ENCODE measurements at places on chromosomes 12 and 14.

DNA sequence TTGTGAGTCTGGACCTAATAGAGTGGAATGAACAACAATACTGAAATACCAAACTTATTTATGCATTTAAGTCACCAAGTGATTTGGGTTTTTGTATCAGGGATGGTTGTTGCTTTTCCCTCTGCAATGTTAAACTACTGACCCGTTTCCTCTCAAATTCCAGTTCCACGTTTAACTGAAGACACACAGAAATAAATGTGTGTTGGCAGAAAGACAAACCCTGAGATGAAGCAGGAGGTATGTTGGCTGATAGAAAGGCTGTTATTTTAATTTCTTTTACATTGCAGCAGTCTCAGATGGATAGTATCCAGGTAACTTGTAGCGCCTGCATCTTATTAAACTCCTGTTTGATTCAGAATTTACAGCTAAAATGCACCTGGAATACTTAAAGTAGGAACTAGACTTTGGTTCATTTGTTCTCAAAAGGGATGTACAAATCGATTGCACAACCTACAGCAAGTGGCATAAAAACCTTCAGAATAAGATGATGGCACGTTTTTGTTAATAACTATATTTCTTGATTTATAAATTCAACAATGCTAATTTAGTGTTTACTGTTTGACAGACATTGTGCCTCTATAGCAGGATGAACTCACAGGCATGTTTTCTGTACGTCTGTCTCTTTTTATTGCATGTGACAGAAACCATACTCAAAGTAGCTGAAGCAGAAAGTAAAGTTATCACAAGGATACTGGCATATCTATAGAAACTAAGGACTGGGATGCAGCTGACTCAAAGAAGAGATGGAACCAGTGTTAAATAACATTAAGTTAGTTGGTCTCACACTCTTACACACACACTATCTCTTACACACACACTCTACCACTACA lies 405.7 kb downstream of the ZFP36L1 start:
- DNase-seq = no peak

DNA sequence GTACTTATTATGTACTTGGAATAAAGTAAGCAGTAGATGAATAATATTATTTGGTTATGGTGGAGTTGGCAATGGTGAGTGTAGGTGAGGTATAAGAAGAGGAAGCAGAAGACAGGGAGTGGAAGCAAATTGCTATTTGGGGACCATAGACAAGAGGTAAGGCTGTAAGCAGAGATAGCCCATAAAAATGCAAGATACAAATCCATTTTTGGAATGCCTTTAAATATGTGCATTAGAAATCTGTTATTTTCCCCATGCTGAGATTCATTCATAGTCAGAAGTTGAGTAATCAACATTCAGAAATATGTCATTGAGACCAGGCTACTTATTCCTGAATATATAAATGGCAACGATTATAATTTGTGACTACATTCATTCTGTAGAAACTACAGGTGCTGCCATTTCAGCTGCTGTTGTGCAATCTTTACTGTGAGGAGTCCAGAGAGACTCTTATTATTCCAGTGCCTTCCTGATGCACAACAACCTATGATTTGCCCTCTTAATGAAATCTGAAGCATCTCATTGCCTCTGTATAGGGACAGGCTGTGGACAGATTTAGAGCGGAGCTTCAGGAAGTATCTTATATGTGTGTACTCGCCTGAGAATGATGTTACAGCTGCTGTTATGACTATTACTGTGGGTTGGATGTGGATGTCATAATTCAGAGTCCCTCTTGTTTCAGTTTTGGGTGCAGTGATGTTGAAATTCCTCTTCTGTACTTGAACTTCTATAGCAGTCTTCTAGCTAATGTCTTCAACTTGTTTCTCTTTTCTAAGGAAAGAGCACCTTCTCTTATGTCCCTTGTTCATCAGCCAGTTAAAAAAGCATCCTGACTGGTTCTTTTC lies 173.8 kb downstream of the NAV3 start:
- DNase-seq = no peak

DNA sequence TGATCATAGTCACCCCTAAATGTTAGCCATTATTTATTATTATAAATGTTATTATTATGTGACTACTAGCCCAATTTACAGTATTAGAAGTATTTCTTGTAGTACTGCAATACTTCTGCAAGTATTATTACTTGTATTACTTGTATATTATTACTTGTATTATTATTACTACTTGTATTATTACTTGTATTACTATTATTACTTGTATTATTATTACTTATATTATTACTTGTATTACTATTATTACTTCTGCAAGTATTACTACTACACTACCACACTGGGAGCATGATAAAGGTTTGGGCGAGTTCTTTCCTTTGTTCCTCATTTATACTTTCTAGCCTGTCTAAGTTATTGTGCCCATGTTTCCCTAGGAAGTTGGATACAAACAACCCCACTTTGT lies 67.9 kb downstream of the NOS1 start:
- DNase-seq = no peak

GRCh38 chr14:61620130-61620946 lies 75.0 kb upstream of the HIF1A start:
- DNase-seq = no peak

DNA sequence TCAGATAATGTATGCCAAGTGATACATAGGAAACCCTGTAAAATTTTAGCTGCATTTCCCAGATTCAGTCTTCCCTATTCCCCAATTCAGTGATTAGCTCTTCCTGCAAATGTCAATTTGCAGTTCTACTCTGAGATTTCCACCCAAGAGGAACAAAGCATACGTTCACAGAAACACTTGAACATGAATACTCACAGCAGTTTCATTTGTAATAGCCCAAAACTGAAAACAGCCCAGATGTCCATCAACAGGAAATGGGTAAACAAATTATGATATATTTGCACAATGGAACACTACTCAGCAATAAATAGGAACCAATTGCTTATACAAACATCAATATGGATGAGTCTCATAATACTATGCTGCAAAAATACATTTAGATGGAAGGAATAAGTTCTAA lies 194.2 kb downstream of the GXYLT1 start:
- DNase-seq = no peak

GRCh38 chr14:76098047-76098446 lies 53.7 kb upstream of the GPATCH2L start:
- no peak for DNase-seq

- no peak for DNase-seq
These were observed 143.5 kb downstream of the SCARB1 start for GRCh38 chr12:124720004-124720680.

GRCh38 chr12:119661882-119662281 lies 6.1 kb upstream of the PRKAB1 start:
- no peak for DNase-seq

- DNase-seq = no peak
These were observed 12.5 kb upstream of the AJUBA start for GRCh38 chr14:22994762-22995275.

DNA sequence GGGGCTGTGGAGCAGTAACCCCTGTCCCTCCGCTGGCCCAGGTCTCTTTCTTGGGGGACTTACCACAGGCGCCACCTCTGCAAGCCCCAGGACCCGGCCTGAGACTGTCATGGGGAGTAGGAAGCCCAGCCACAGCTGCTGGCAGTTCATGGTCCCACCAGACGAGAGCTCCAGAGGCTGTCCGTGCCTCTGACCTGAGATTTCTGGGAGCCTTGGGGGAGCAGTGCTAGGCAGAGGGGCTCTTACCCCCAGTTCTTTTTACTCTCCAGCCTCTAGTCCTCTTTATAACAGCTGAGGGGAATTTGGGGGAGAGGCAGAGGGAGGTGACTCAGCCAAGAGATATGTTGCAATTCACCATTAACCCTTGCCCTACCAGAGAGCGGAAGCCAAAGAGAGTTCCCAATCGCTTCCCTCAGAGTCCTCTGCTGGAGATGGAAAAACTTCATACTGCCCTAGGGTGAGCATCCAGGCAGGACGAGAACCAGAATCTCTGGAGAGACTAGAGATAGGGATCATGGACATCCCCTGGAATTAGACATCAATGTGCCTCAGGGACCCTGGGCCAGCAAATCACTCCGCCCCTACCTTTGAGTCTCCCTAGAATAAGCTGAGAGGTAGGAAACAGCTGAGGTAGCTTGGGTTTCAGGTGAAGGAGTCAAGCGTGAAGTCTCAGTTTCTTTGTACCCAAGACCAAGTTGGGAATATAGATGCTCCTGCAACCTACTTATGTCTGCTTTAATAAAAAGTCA lies at the start of gene MMP19:
Gene MMP19, minus strand, starts transcription at position 256 of the 749 bp plus-strand sequence. Its CDS starts 106 bp downstream, at position 150.
- DNase-seq = no peak

DNA sequence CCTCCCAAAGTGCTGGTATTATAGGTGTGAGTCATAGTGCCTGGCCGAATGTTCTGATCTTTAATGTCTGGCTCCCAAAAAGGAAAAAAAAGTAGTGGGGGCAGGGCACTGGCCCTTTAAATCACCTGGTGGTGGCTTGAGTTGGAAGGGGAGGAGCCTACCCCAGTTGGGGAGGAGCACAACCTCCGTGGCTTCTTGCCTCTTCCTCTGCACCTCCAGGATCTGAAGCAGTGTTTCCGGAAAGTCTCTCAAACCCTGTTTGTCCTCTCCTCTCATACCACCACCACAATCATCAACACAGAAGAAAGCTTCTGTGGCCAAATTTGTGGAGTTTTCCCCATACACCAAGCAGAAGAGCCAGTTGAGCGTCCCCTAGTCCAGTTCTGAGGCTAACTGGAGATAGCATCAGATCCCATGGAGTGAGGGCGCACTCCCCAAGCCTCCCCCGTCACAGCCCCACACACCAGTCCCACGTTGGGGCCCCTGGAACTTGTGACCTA lies 24.3 kb upstream of the RCOR1 start:
- DNase-seq = no peak

GRCh38 chr14:67736771-67737170 lies 35.1 kb downstream of the RDH12 start:
- DNase-seq = no peak

- DNase-seq = no peak
These were observed 243.2 kb downstream of the EGLN3 start for GRCh38 chr14:33707716-33708115.

DNA sequence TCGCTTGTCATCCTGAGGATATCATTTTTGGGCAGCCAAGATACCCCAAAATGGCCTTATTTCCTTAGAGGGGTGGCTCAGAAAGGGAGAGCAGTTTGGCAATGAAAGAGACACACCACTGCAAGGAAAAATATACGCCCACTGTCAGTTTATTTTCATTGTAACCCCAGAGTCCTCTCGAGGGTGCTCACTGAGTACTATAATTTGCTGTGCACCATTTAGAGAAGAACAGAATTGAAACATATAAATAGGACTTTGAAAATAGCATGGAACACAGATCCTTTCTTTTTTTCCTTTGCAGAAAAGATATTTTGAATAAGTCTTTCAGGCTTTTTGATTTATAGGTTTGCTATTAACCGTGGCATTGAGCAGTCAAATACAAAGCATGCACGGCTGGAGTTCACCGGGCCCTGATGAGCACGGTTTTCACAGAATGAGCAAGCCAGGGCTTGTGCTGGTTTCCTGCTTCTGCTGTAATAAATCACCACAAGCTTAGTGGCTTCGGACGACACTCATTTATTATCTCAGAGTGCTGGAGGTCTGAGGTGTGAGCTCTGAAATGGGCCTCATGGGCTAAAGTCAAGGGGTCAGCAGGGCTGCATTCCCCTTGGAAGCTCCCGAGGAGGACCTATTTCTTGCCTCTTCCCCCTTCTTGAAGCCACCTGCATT lies 152.3 kb downstream of the ZNF664 start:
- DNase-seq = no peak

DNA sequence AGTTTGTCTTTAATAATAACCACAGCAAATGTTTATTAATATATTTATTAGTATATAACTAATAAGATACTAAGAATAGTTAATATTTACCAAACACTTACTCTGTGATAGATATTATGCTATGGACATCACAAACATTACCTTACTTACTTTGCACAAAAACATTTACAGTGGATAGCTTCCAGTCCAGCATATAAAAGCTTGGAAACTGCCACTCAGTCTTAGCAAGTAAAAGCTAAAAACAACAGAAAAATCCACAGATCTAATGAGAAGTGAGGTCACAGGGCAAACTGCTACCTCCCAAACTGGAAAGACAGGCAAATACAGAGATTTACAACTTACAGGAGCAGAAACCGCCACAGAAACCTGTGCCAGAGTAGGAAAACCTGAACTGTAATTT lies 99.8 kb downstream of the METTL25 start:
- no peak for DNase-seq

GRCh38 chr14:97120204-97120603 lies 323.0 kb downstream of the VRK1 start:
- no peak for DNase-seq

- DNase-seq = no peak
These were observed 1.1 kb downstream of the MIS18BP1 start for GRCh38 chr14:45251912-45252311.

DNA sequence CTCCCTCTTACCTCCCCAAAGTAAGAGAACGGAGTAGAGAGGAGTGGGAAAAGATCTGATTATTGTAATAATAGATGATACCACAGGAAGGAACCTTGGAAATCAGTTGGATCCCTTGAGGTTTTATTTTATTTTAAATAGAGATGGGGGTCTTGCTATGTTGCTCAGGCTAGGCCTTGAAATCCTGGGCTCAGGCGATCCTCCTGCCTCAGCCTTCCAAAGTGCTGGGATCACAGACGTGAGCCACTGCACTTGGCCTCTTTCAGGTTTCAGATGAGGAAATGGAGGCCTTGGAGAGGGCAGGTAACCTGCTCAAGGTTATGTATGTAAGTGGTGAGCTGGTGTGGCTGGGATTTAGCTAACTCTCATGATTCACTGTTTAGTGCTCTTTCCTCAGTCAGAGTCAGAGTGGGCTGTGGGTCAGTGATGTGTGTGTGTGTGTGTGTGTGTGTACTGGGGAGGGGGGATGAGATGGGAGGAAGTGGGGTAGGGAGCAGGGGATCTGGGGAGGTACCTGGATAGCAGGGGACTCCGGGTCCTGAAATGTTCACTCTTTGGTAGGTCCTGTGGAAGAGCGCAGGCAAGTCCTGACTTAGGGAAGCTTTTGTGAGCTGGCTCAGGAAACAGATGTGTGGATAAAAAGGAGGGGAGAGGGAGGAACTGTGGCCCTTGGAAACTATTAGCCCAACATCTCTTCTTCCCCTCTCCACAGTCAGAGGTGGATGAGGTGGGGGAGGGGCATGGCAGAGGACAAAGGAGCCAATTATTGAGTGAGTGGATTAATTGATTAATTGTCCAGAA lies 4.7 kb upstream of the CISTR start:
- DNase-seq = no peak

GRCh38 chr14:102050625-102051024 lies 36.2 kb downstream of the HSP90AA1 start:
- DNase-seq = no peak

GRCh38 chr14:59407246-59408010 lies 57.8 kb downstream of the GPR135 start:
- DNase-seq = no peak

- DNase-seq = no peak
These were observed 96.3 kb downstream of the PTPN11 start for GRCh38 chr12:112514926-112515642.

GRCh38 chr12:89848732-89849131 lies 140.1 kb upstream of the ATP2B1 start:
- DNase-seq = peak; percentile 21

DNA sequence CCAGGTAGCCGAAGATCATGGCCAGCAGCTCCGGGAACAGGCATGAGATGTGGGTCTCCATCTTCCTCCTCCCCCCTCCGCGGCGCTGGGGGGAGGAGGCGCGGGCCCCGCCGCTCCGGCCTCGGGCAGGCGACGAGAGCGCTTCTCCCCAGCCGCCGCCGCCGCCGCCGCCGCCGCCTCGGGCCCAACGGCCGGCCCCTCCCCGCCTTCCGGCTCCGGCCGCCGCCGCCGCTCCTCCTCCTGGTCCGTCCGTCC lies 448 bp downstream of the FBXL14 start:
- DNase-seq = no peak

- no peak for DNase-seq
These were observed 6.8 kb upstream of the TRAF3 start for GRCh38 chr14:102770147-102771123.
